ENCODE measurements at places on chromosomes 6 and 20.
A peak's percentile ranks its signal among the peaks of the same experiment; 100 is the strongest.

GRCh38 chr20:57180387-57180786, 86.1 kb downstream of the BMP7 start:
- DNase-seq = no peak

DNA sequence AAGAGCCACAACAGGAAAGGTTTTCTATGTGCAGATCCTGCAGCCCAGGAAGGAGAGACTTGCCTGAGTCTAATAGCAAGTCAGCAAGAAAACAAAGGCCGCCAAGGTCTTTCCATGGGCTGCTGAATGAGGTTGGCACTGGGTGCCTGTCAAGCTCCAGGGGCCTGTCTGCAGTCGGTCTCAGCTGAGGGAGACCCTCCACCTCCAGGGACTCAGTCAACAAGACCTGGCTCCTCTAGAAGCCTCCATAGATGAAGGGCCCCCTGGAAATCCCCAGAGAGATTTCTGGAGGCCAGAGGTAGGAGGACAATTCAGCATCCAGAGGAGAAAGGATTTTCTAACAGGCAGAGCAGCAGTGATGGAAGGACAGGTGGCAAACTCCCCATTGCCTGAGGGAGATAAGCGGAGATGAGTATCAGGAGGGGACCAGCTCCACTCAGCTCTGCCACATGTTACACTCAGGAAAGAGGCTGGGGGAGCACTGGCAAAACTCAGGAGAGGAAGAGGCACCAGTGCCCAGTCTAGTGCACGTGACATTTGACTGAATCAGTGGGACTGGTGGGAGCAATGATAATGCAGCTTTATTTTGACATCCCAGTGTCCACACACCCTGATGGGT, 33.5 kb upstream of the FKBP1A start:
- peak; percentile 70 for DNase-seq

- DNase-seq = peak; percentile 37
These were observed 1.6 kb upstream of the TCF21 start for GRCh38 chr6:133887156-133887879.

- peak; percentile 47 for DNase-seq
These were observed at the start of gene EYA4 for GRCh38 chr6:133241086-133241900. EYA4 (plus strand) TSS chr6:133241357; CDS start chr6:133274781, 33,424 bp downstream.

- no peak for DNase-seq
These were observed 34.4 kb downstream of the SPATA2 start for GRCh38 chr20:49880724-49881445.
